Thoracic aorta (tissue), 2 donors: ENCODE measurements at places on chromosomes 4 and X.

- DNase-seq = no peak
Observed at GRCh38 chrX:69428216-69428615, 75.9 kb upstream of the NALF2 start.

DNA sequence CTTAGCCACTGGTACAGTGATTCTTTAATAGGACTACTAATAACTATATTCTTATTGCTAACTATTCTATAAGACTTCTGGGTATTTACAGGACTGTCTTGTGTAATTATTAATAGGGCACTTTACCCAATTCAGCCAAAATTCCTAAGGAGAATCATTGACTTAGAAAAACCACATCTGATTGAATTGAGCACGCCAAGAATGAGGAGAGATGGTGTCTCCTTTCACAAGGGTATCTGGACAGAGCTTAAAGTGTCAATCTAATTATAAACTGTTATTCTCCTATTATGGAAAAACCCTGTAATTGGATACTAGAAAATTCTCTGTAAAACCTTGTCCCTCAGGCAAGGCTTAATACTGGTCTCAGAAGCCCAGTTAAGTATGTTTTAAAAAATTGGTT is 111.1 kb upstream of the TLL1 start:
- DNase-seq = no peak

DNA sequence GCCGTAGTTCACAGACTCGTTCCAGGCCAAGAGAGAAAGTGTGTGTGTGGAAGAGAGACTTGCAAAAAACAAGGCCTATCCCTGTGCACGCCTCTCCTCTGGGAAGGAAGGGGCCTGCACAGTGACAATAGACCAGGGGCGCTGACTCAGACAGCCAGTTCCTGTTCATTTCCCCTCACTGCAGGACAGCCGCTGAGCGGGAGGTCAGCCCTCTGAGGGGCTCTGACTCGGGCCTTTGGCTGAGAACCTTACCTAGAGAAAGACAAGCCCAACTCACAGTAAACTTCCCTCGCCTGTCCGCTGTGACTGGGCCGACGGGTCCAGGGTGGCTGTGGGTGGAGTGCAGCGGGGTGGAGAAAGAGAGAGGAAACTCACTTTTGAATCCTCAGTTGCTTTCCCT is 52.1 kb downstream of the RTL5 start:
- DNase-seq = no peak

GRCh38 chrX:118593407-118593806 is 97.8 kb downstream of the DOCK11 start:
- no peak for DNase-seq

DNA sequence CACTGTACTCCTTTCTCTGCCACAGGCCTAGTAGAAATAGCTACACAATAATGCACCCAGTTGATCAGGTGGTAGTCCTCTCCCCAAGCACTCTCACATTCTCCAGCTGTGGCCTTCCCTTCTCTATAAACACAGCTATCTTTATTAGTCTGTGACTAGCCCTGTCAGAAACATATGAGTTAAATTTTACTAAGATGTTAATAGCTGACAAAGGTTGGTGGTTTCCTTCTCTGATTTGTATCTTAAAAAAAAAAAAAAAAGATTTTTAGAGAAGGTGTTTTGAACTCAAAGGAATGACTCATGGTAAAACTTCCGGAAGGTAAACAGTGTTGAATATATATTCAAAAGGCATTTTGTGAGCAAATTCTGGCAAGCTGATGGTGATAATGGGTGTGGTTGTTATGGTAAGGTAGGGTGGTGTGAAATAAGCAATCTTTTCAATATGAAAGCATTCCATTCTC is 327.4 kb downstream of the PPP3CA start:
- no peak for DNase-seq

DNA sequence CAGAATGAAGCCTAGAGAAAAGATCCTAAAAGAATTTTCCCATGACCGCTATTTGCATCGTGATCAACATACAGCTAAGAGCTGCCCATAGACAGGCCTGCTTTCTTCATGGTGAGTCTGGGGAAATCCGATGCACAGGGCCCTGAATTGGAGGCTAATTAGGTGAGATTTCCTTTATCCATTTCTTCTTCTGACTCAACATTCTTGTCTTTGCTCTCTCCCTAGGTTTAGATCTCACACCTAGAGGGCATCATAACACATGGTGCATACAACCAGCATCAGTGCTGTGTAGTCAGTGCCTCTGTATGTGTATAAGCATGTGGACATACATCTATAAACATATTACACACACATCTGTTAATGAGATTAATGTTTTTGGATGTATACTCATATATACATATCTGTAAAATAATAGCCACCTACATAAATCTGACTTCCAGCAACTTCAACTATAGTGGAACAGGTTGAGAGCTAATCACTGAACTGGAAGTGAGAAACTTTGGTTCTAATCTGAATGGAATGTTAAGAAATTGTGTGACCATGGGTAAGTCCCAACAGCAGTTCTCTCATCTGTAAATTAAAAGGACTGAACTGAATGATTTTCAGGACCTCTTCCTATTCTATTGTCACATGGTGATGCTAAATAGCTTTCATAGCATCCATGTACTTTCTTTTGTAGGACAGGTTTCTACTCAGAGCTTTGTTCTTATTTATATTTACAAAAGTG is 17.5 kb downstream of the GATB start:
- no peak for DNase-seq

DNA sequence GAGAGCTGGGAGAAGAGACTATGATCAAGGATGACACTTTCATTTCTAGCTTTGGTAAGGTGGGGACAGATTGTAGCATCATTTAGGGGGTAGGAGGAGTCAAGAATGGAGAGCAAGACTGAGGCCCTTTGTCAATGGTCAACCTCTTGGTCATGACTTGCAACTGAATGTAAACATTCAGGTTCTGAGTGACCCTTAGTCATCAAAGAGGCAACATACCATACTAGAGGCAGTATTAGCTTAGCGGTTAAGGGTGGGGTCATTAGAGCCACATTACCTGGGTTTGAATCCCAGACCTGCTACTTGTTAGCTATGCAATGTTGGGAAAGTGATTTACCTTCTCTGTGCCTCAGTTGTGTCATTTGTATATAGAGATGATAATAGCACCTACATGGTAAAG is 76.5 kb downstream of the MED28 start:
- no peak for DNase-seq

GRCh38 chr4:38099908-38100407 is 139.8 kb downstream of the PTTG2 start:
- DNase-seq = no peak

DNA sequence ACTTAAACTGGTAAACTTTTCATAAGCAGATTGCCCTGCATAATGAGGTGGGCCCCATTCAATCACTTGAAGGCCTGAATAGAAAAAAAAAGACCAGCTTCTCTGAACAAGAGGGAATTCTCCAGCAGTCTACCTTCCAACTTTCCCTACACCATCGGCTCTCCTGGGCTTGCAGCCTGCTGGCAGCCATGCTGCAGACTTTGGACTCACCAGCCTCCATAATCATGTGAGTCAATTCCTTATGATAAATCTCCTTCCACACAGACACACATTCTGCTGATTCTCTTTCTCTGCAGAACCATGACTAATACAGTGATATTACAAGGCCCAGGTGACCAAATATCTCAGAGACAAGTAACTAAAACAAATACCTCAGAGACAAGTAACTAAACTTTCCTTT is 113.8 kb upstream of the WDR17 start:
- no peak for DNase-seq

DNA sequence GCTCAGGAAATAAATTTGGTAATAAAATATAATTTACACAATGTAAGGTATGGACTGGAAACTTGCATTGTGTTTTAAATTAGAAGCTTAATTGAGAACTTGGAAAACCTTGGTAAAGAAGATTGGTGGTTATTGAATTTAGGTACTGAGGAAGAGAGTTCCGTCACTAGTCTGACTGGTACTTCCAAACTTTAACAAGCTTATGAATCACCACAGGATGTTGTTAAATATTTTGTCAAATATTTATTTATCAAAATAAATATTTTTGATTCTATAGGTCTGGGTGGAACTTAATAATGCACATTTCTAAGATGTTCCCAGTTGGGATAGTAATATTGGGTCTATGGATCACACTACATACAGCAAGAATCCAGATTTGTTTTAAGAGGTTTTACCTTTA is 992.2 kb downstream of the ARAP2 start:
- no peak for DNase-seq

GRCh38 chrX:5702890-5703289 is 525.8 kb downstream of the NLGN4X start:
- DNase-seq = no peak

DNA sequence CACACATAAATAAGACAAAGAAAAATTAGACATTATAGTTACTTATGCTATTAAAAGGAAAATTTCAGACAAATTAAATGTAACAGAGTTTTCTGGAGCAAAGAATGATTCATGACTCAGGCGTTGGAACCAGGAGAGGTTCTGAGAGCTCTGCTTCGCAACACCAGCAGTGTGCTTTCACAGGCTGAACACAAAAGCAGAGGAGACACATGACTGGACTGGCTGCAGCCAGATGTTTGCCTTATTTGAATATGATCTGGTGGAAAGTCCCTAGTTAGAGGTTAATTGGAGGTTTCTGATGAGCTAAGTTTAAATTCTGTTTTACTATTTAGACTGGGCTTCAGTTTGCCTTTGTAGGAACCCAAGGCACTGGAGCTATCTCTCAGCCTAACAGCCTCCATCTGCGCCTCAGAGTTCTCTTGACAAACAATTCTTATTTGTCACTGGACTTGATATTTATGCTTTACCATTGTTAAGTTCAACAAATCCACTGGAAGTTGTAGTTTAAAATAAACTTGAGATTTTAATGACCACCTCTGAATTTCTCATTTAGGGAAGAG is 16.2 kb downstream of the BOD1L1 start:
- no peak for DNase-seq

DNA sequence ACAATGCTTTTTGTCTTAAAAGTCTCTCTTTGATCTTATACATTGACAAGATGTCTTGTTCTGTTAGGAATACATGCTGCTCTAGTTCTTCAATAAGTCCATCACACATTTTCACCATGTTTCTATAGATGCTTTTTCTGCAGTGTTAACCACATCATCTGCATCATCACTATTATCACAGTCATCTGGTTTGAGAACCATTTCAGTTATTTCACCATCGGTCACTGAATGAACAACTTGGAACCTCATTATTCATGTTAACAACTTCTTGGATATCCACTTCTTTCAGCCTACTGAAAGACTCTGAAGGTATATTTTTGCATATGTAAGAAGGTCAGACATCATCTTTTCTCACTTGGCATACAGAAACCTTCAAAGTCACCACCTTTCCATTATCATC is 975.2 kb downstream of the STIM2 start:
- no peak for DNase-seq

GRCh38 chrX:47241201-47242011 is 8.6 kb downstream of the USP11 start:
- DNase-seq = no peak

DNA sequence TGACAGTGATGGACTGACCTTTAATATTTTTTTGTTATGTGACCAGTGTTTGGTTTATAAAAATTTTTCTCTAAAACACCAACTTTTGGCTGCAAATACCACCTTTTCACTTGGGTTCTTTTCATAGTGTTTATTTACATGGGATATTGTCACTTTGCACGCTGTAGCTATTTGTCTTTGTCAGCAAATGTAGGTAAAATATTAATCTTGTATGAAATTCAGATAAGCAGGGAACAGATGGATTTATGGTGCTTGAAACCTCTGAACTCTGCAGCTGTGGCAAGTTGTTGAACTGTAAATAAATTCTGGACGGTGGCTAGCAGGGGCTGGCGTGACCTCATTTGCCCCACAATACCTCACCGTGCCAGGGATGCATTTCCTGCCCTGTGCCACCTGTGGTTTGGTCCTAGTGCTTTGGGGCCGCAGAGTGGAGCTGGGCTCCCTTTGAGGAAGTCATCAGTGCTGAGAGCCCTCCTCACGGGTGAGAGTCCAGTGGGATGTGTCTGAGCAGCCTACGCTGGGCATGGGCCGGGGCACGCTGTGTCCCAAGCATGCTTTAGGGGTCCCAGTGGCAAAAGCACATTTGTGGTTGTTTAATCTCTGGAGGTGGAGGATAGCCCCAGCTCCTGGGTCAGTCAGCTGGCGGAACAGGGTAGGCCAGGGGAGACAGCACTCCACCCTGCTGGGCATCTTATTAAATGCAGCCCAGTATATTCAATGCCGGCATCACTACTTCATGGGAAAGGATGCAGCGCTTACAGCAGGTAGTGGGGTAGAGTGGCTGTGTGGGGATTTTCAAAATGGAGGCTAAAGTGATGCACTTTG is 108.6 kb downstream of the TBL1X start:
- no peak for DNase-seq

GRCh38 chrX:45400027-45400779 is 199.5 kb upstream of the DIPK2B start:
- DNase-seq = no peak

GRCh38 chr4:130479020-130479419 is 1383.1 kb downstream of the C4orf33 start:
- DNase-seq = no peak

GRCh38 chr4:68909385-68909784 is 42.2 kb downstream of the UGT2A3 start:
- DNase-seq = no peak

- DNase-seq = no peak
Observed at GRCh38 chrX:3443184-3443583, 96.7 kb upstream of the MXRA5 start.

GRCh38 chr4:137076908-137077307 is 455.4 kb downstream of the PCDH18 start:
- no peak for DNase-seq

- no peak for DNase-seq
Observed at GRCh38 chr4:114249561-114249960, 270.1 kb upstream of the ARSJ start.

GRCh38 chr4:185637163-185637875 is 102.0 kb upstream of the PDLIM3 start:
- no peak for DNase-seq

- no peak for DNase-seq
Observed at GRCh38 chrX:27307546-27307945, 155.6 kb downstream of the PPP4R3C start.

DNA sequence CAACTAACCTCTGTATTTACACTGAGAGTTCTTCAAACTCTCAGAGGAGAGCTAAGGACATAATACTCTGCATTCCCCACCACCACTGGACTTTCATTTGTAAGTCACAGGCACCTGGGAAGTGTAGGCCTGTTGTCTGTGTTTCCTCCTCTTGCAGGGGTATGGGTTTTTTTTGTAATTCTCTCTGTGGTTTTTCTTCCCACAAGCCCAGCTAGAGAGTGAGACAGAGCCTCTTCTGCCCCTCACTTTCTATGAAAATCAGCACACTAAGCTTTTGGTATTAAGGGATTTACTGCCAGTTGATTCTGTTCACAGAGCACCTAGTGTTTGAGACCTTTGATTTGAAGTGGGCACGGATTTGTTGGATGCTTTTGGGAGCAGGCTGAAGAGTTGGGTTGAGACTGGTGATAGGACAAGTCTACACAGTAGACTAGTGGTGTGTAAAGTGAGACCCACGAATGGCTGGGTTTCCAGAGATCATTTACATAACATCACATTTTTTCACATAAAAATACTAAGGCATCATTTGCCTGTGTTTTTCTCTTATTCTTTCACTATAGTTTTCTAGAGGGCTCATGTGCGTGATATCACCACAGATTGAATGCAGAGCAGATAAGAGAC is 28.9 kb upstream of the WDR17 start:
- DNase-seq = no peak

- no peak for DNase-seq
Observed at GRCh38 chr4:152594978-152595925, 59.4 kb upstream of the FBXW7 start.

GRCh38 chr4:119329835-119330620 is 8.1 kb upstream of the FABP2 start:
- DNase-seq = no peak
